ENCODE measurements at places on chromosomes 3 and 15.

GRCh38 chr15:27884726-27885125 lies 214.4 kb downstream of the OCA2 start:
- DNase-seq, result no peak

GRCh38 chr3:95886616-95887015 lies 927.8 kb upstream of the EPHA6 start:
- DNase-seq, result no peak

GRCh38 chr3:129558081-129558771 lies 15.3 kb downstream of the H1-8 start:
- DNase-seq, result no peak

DNA sequence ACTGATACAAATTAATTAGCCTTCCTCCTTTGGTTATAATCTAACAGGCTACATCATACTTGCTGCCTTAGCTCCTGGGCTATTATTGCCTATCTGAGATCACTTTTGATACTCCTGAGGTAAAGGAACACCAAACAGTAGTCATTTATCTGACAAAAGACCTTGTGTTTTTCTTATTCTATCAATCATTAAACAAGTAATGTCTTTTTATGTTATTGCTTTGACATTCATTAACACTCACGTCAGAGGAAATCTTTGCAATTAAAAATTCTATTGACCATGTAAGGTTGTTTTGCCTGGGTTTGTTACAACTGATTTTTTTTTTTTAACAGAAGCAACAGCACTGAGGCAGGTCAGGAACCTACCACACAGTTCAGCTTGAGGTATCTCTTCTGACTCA lies 366.3 kb downstream of the MECOM start:
- DNase-seq, result no peak

DNA sequence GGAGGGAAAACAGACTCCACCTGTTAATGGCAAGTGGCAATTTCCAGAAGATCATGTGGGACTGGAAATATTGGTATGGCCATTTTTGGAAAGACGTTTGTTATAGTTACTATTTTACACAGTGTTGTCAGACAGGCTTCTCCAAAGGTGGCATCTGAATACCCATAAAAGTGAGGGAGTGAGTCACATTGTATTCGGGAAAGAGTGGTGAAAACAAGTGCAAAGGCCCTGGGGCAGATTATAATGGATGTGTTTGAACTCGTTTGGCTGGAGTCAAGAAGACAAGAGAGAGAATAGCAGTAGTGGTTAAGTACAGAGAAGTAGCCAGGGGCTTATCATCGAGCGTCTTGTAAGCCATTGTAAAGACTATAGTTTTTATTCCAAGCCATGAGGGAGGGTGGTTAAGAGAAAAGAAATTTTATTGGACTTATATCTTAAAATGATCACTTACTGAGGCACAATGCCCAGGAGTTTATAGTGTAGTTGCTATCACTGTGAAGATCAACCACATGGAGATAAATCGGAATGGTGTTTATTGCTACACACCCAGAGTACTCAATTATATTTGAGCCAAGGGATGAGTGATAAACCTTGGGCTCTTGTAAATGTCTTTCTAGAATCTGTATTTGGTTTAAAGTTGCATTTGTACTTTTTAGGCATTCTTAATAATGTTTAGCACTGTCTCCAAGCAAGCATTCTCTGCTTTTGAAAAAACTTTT lies 212.8 kb upstream of the KBTBD8 start:
- no peak for DNase-seq

DNA sequence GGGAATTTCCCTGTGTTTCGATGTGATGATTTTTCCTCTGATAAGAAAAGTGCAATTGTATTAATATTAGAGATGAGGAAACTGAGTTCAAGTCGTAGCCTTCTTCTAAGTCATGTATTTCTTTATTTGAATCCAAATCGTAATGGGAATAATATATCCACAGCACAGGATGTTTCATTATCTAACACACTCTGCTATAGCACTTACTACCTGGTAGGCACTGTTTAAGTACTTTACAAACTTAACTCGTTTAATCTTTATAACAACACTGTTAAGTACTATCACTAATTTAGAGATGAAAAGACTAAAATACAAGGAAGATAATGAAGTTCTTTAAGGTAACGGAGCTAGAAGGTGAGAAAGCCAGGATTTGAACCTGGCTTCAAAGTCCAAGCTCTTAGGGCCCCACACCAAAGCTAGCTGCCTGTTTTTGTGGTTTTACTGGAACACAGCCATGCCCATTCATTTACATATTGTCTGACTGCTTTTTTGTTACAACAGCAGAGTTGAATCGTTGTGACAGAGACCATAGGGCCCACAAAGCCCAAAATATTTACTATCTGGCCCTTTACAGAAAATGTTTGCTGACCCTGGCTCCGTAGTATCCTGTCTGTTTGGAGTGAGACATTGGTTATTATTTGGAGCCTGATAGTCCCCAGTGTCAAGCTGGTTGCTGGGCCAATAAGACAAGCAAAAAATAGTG lies 9.6 kb upstream of the ATP13A3 start:
- DNase-seq, result peak; percentile 48

DNA sequence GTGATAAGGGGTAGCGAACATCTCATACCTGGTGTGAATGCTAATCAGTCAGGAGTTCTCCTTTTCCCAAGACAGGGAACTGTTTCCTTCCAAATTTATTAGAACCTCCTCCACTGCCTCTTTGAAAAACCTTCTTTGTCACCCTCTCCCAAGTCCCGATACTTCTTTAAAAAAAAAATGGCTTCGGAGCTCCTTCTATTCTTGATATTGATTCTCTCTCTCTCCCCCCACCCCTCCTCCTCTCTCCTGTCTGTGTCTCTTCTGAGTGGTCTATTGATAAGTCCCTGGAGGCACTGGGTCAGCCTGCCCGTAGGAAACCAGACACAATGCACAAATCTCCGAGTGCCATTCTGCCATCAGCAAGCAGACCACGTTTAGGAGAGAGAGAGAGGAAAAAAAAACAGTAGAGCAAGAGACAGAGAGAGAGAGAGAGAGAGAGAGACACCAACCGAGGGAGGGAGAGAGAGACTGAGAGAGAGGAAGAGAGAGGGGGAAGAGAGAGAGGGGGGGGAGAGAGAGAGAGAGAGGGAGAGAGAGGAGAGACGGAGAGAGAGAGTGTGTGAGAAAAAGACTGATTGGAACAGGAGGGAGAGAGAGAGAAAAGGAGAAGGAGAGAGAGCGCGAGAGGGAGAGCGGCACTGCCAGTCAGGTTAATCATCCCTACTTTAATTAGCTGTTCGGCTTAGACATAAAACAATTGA lies 160.9 kb downstream of the TIGIT start:
- DNase-seq, result peak; percentile 65

GRCh38 chr3:59374091-59374817 lies 324.4 kb upstream of the CFAP20DC start:
- no peak for DNase-seq

GRCh38 chr15:70545526-70545925 lies 217.8 kb downstream of the UACA start:
- no peak for DNase-seq

GRCh38 chr3:58679974-58680666 lies 13.5 kb upstream of the FAM3D start:
- DNase-seq, result no peak

DNA sequence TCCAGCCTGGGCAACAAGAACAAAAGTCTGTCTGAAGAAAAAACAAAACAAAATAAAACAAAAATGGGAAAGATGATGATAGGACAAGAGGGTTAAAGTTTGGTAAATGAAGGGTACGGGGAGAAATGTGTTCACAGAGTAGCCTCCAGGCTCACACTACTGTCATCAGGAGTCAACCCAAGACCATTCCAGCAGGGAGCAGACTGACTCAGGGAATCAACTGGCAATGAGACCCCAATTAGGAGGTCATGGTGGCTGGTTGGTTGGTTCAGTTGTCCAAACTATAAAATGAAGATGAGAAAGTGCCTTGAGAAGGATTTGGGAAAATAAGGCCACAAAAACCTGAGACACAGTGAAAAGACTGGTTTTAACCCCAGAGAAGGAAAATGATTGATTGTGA lies 51.8 kb downstream of the KLHL6 start:
- no peak for DNase-seq

- DNase-seq, result no peak
These were observed 4.9 kb upstream of the GTF2A2 start for GRCh38 chr15:59662260-59662659.

DNA sequence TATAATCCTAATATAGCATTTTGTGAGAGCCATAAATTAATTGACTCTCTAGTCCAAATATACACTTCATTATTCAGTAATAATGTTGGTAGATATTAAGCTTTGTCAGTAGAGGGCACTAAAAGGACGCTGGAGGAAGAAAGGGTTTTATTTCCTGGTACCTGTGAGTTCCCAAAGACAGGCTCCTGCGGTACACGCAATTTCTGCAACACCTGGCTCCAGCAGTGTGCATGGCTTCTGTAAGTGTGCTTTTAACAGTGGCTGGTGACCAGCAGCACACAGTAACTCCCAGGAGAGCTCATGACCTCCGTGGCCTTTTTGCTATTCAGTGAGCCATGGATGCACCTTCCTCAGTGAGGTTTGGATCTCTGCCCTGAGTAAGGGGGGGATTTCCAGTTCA lies 338.3 kb upstream of the ZNF385D start:
- DNase-seq, result peak; percentile 69
